ENCODE measurements at places on chromosomes 13 and 19.

GRCh38 chr13:86974995-86975328, 696.2 kb upstream of the SLITRK5 start:
- no peak for DNase-seq

- no peak for DNase-seq
Measured at GRCh38 chr13:92187378-92187989, 789.1 kb downstream of the GPC5 start.

DNA sequence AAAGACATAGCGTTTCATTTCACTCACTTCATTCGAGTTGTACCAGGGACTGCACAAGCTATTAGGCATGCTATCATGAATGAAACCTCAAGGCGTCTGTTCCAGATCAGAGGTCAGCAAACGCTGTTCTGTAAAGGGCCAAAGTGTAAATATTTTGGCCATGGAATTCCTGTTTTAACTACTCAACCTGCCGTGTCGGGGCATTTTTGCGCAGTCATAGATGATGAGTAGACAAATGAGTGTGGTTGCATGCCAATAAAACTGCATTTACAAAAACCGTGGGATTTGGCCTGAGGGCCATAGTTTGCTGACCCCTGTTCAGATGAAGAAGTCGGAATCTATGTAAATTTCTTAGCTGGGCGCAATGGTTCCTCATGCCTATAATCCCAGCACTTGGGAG, 6.5 kb downstream of the INSR start:
- no peak for DNase-seq

- no peak for DNase-seq
Measured at GRCh38 chr13:50075619-50076097, 60.4 kb downstream of the KCNRG start.

DNA sequence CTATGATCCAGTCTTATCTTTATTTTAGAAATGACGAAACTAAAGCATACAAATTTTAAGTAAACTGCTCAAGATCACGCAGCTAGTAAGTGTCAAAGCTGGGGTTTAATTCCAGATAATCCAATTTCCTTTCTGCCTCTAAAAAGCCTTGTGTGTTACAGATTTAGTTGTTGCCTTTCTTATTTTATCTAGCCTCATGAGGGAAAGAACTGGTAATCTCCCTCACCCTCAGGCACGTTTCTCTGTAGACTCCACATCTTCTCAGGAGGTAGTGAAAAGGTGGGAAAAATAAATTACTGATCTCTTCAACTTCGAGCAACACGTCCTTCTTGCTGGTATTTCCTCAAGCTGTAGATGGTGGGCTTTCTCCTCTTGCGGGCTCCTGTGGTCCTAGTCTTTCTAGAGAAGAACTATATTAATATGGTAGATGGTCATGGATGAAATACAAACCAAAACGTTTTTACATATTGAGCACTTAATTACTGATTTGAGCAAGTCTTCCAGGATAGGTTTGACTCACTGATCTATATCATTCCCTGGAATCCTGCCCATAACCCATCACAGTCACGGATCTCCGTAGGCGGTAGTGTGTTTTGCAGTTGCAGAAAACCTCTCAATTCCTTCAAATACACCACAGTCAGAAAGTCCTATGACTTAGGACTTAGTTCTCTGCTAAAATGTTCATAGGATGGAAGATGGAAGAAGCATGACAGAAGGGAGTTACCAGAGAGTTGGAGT, 519.5 kb downstream of the DCT start:
- no peak for DNase-seq

All from left forelimb (tissue), 1 donor.